ENCODE measurements at places on chromosomes 2 and 18. TPM values are rescaled to one million over a fixed set of nuclear protein-coding genes. Genes with fewer than 3 reads are reported as not detected.

IL1RN gene
- 20.4 TPM for polyA plus RNA-seq

ZEB2 gene
- 0.08 TPM for polyA plus RNA-seq

SOWAHC gene
- polyA plus RNA-seq = 11.5 TPM

CFAP65 gene
- polyA plus RNA-seq = not detected

SMC6 gene
- polyA plus RNA-seq = 10.9 TPM

TEX44 gene
- polyA plus RNA-seq = not detected

HOXD12 gene
- polyA plus RNA-seq = not detected

ALPG gene
- not detected for polyA plus RNA-seq

ZC3H6 gene
- 0.59 TPM for polyA plus RNA-seq

BOK gene
- 56.5 TPM for polyA plus RNA-seq

RFTN2 gene
- polyA plus RNA-seq = not detected

IL37 gene
- polyA plus RNA-seq = 0.43 TPM

ALPI gene
- polyA plus RNA-seq = not detected

EMILIN2 gene
- polyA plus RNA-seq = 0.82 TPM

TMEM247 gene
- not detected for polyA plus RNA-seq

SLC16A14 gene
- polyA plus RNA-seq = 0.90 TPM

FANCL gene
- 12.8 TPM for polyA plus RNA-seq

TTN gene
- polyA plus RNA-seq = not detected
